ENCODE measurements at places on chromosomes 6 and 20.

- no peak for DNase-seq
Measured at GRCh38 chr20:22504829-22505377, 79.5 kb downstream of the FOXA2 start.

GRCh38 chr20:25020901-25021301 is 28.4 kb upstream of the APMAP start:
- no peak for DNase-seq

GRCh38 chr6:109472132-109472995 is 10.7 kb downstream of the ZBTB24 start:
- DNase-seq, result no peak

DNA sequence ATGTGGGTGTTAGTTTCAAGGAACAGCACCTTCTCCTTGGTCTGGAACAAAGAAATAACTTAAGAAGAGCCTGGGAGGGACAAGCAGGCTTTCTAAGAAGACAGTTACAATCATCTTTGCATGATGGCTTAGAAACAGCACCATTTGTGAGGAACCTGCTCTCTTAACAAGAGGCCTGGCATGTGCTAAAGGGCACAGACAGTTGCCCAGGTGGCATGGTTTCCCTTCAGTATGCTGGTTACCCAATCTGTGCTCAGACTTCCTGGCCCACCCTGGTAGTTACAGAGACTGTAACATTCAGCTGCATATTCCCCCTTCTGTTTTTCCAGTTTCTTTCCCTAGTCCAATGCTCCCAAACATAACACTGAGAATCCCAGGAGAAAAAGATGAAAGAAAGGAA is 84.0 kb downstream of the CHD6 start:
- DNase-seq, result no peak

GRCh38 chr20:45912344-45912682 is 358 bp upstream of the PLTP start:
- DNase-seq, result no peak

DNA sequence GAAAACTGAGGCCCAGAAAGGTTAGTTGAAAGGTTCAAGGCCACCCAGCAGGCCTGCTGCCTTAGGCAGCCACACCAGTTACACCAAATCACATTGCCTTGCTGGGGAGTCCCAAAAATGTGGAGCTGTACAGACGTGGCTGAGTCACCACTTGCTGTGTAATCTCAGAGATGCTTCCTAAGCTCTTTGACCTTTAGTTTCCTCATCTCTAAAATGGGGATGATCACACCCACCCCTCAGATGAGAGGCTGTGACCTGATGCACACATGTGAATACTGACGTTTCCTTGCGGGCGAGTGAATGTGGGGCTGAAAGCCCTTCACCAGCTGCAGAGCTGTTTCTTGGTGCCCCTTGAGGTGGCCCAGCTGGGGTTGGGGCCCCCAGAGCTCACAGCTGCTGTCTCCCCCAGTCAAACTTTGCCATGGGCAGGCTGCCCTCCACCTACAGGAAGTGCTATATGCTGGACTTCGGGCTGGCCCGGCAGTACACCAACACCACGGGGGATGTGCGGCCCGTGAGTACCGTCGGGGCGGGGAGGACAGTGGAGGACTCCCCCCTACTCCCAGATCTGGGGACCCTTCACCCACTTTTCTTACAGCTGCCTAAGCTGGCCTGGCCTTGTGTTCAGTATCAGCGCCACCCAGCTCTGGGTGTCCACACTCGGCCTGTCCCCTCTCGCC is 11.0 kb downstream of the TTBK1 start:
- no peak for DNase-seq

- no peak for DNase-seq
Measured at GRCh38 chr20:32819992-32820697, 391 bp downstream of the MAPRE1 start.

GRCh38 chr6:43817192-43817591 is 47.2 kb downstream of the VEGFA start:
- DNase-seq, result no peak

- no peak for DNase-seq
Measured at GRCh38 chr20:50174456-50174855, 16.2 kb upstream of the CEBPB start.

GRCh38 chr6:7468382-7469081 is 72.9 kb upstream of the DSP start:
- peak; percentile 30 for DNase-seq

- no peak for DNase-seq
Measured at GRCh38 chr6:156866220-156867015, 89.2 kb downstream of the ARID1B start.

DNA sequence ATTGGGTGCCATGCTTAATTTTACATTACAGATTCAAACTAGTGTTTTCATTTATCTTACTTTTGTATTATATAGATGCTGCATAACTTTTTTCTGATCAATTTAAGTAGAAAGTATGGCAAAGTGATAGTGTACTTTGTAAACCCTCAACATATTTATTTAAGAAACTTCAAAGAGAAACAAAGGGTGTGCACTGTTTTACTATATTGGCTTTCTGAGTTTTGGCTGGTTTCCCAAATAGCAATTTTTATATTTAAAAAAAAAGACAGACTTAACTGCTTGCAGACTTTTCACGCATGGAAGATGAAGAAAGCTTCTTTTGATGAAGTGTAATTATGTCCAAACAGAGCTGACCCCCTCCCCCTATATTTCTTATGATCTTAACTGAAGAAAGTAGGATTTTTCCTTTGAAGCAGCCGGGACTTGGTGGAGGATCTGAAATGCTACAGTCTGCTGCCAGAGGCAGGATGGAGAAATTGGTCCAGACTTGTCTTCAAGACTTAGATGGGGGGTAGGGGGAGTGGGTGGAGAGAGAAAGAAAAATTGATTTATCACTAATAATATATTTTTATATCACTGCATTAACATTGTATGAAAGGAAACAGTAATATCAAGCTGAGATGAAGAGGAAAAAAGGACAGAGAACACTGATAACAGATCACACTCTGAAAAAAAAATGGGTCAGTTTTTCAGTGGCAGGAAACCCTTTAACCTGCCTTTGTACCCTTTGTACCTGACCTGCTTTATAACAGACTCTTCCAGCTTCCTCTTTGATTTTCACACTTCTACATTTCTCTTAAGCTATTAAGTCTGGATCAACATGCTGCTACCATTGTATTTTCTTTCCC is 56.0 kb upstream of the SUPT3H start:
- DNase-seq, result no peak

GRCh38 chr20:6993011-6993410 is 225.5 kb downstream of the BMP2 start:
- no peak for DNase-seq

DNA sequence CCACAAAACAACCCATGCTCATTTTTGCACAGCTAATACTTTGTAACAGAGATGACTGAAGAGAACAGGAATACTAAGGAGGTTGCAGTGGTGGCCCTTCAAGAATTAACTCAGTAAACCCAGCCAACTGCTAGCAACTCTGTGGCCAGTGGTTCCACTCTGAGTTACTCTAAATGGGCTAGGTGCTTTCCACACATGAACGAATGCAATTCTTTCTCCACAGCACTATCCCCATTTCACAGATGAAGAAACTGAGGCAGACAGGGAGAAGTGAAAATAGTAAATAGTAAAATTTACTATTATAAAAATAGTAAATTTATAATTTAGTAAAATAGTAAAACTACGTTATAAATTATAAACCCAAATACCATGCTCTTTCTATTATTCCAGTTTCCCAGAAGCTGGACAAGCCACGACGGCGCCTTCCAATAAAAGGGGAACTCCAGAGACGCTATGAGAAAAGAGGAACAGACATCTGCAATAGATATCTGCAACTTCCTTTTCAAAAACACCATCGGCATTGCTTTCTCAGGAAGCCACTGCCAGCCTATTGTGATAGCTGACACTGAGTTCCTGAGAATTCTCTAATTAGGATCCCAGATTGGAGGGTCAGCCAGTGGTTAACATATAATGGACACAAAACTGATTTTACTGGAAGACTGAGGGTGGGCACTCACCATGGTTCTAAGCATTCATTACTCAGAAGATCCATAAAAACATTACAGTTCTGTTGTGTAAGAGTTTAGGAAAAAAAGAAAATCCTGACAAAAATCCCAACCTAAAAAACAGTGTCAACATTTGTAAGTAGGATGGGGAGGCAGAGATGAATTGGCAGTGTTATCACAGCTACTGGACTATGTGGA is 16.2 kb downstream of the FKBP1A start:
- peak; percentile 68 for DNase-seq

DNA sequence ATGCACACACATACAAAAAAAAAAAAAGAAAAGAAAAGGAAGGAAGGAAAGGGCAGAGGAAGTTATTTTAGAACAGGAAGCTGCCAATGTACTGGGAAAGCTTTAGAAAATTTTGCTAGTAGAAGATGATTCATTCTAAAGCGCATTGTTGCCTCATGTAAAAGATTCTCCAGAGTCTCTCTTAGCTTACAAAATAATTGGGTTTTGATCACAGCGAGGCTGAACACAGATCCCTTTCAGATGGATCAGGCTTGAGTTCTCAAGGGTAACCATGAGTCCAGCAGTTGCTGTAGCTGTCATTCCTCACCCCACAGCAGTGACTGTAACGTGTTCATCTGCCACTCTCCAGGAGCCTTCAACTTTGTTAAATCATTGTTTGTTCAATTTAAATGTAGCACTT is 81.9 kb downstream of the PHACTR2 start:
- DNase-seq, result peak; percentile 13

DNA sequence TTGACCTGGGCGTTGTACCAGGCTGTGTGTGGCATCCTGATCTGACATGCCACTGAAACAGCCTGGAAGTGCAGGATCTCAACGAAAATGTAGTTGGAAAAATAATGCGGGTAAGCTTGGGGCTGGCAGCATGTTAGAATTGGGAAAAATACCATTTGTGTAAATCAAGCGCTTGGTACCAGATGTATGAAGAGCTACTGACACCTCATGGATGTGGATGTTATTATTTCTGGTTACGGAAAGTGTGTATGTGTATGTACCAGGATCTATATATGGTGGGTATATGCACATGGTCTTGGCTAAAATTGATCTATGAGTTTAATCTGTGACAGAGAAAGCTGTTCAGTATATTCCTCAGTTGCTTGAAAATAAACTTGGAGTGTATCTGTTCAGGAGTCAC is 22.7 kb downstream of the HIVEP1 start:
- DNase-seq, result no peak

DNA sequence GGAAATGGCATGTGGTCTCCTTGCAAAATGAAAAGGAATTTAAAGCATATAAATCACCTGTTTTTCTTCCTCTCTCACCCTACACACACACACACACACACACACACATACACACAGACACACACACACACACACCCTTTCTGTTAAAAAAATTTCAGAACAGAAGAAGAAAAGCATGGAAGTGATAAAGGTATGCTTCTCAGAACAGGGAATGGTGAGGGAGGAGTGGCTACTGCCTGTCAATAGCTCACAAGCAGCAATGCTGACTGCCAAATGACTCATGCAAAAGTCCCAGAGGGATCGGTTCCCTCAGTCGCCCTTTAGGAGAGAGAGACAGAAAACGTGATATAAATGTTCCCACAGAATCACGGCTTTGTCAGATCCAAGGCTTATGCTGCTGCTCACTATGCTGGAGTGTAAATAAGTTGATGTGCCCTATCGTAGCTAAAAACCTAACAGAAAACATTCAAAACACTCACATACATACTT is 102.6 kb downstream of the IBTK start:
- no peak for DNase-seq

DNA sequence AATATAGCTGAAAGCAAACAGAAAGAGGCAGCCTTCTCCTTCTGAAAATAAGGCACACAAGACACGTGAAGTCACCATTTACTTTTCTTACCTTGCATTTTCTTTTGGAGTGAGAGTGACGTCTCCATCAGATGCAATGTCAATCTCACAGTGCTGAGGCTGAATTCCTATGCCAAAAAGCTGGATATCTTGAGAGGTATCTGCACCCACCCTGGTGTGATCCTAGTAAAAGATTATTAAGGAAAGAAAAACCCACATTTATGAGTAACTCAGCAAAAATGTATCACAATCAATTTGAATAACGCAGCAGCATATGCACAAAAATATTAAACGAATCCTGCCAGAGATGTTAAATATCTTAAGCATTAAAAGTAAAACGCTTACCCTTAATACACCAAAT is 121.4 kb upstream of the NUP153 start:
- DNase-seq, result no peak

DNA sequence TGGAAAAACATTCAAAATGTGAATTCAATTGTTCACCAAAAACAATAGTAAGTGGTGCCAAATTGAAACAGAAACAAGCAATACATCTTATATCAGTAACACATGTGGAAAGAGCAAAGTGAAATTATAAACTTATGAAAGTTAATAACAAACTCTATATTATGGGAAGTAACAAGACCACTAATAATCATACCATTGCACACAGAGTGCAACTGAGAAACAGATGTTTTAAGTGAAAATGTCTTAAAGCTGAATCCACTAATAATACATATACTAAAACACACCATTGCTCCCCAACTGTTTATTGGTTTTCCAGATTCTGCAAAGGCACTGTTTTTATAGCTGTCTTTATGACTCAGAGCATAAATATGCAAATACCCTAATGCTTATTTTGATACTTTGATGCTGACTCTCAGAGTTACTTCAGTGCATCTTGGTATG is 292.3 kb downstream of the RFPL4B start:
- DNase-seq, result no peak

GRCh38 chr6:113640051-113640450 is 217.1 kb upstream of the MARCKS start:
- DNase-seq, result no peak

- DNase-seq, result no peak
Measured at GRCh38 chr20:25478889-25479568, 71.6 kb downstream of the GINS1 start.

DNA sequence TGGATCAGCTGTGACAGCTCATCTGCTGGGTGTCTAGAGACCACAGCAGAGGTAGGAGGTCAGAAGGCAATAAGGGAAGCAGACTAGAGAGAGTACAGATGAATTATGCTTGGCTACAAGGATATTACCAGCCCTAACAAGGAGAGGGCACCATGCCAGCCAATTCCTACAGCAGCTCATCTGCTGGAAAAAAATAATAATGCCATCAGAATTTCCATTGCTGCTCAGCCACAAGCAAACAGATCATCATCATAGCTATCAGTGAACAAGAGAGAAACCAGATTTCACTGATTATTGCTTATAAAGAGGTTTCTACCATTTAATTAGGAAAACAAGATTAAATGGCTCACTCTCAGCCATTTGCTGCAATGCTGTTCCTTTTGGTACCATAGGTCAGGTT is 66.5 kb downstream of the PSMG4 start:
- no peak for DNase-seq
